Amniotic stem cell (primary cell): ENCODE measurements at places on chromosomes 16 and 17.

DNA sequence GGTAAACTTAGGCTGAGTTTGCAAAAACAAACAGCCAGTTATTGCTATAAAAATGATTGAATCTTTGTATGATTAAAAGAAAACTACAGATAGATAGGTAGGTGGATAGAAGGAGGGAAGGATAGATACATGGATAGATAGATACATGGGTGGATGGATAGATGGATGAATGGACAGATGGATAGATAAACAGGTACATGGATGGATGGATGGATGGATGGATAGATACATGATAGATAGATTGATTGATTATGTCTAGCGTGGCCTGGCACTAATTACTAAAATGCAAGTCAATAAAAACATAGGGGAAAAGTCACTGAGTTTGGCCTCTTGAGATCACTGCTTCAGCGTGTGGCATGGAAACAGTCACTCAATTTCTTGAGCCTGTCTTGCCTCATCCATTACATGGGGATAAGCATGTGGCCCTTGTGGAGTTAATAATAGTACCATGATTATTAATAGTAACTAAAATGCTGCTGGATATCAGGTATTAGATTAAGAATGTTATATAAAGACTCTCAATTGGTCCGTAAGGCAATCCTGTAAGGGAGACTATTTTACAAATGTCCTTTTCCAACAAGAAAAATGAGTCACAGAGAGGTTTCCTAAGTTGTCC, 184.9 kb downstream of the HS3ST3A1 start:
- no peak for DNase-seq

- no peak for DNase-seq
Observed at GRCh38 chr17:55962951-55963401, 190.3 kb upstream of the ANKFN1 start.

DNA sequence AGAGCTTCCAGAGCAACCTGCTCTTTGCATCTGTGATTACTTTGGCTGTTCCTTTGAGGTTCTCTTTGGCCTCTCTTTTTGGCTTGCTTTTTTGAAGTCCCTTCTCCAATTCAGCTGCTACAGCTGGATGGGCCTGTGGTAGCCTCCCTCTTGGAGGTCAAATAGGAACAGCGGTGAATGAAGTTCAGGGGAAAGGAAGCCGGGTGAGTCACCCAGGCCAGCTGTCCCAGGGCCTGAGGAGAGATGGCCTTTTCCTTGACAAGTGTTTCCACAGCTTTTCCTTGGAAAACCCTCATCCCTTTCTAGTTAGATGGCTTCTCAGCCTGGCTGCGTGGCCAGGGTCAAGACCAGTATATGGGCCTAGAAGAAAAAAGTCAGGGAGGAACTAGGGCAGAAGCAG, 103.1 kb downstream of the STX8 start:
- no peak for DNase-seq

GRCh38 chr17:78131172-78132083, 857 bp downstream of the TMC8 start:
- no peak for DNase-seq

DNA sequence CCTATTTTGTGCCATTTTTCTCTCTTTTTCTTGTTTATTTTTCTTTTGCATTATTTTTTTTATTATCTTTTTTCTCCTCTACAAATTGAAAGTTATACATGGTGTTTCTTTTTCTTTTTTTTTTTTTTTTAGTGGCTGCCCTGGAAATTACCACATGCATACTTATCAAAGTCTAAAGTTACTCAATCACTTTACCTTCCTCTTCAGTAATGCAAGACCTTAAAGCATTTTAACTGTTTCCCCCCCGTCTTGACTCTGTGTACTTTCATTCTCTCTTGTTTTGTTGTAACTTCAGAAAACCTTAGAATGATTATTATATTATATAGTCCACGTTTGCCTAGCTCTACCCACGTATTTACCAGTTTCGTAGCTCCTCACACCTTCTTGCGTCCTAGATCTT, 33.3 kb upstream of the SMPD3 start:
- no peak for DNase-seq
